ENCODE measurements at places on chromosomes 2 and 18.
A peak's percentile ranks its signal among the peaks of the same experiment; 100 is the strongest.

GRCh38 chr18:49460976-49461601, 644 bp upstream of the DYM start:
- DNase-seq: peak; percentile 90

GRCh38 chr2:73877071-73877802, 15.6 kb upstream of the ACTG2 start:
- peak; percentile 15 for DNase-seq

DNA sequence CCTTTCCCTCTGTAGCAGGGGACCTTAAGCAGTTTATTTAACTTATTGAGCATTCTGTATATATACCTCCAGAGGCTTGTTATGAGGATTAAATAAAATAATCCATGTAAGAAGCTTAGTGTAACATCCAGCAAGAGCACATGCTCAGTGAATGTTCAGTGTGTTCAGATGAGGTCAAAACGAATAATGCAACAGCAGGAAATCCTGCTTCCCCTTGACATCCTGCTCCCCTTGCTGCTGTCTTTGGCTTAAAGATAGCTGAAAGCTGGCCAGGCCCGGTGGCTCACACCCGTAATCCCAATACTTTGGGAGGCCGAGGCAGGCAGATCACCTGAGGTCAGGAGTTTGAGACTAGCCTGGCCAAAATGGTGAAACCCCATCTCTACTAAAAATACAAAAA, 68.7 kb downstream of the COL4A4 start:
- no peak for DNase-seq

- peak; percentile 54 for DNase-seq
These were observed 510 bp downstream of the RNF149 start for GRCh38 chr2:101307950-101308431.

GRCh38 chr2:67627456-67628207, 230.5 kb downstream of the ETAA1 start:
- no peak for DNase-seq

DNA sequence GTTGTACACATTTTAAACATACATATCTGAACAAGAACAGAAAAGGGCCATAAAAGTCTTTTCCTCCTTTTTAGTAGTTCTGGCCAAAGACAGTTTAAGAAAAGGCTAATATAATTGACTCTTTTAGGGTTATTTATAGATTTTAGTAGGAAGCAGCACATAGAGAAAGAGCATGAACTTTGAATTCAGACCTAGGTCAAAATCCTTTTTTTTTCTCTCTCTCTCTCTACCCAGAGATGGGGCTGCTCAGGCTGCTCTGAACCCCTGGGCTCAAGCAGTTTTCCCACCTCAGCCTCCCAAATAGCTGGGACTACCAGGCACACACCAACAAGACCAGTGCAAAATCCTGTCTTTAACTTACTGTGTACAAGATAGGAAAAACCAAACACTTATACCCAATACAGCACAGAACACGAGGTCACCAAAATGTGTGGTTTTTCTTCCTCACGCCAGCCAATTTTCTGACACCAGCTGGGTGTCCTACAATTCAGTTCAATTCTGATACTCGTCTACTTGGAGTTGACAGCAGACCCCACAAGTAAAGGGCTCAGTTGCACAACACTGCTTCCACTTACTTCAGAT, 32.1 kb downstream of the ERLEC1 start:
- DNase-seq: no peak

Data from NCI-H69 (cell line).